T1000 (cell line): ENCODE measurements at places on chromosomes 7 and 10.

DNA sequence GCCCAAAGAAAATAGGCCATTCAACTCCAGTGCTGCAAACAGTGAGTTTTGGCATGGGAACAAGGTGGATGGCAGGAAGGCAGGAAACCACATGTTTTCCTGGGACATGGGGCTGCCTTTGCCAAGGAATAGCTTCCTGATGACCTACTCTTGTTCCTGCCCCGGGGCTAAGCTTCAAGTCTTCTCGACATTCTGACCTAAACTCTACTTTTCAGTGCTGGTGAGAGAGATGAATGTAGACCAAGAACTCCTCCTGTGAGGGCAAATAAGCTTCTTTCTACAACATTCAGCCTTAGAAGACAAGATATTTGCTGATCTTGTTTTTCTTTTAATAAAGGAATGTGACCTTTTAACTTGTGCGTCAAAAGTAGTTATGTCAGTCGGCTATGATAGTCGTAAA lies 199.0 kb downstream of the GPR37 start:
- peak; percentile 41 for DNase-seq

GRCh38 chr7:134992626-134993179 lies 6.4 kb downstream of the AGBL3 start:
- DNase-seq = no peak

- no peak for DNase-seq
Observed at GRCh38 chr10:6362879-6363278, 160.1 kb downstream of the PFKFB3 start.

GRCh38 chr7:37041461-37041860 lies 317.2 kb upstream of the AOAH start:
- no peak for DNase-seq

GRCh38 chr10:34260904-34261303 lies 554.2 kb downstream of the PARD3 start:
- DNase-seq = no peak

DNA sequence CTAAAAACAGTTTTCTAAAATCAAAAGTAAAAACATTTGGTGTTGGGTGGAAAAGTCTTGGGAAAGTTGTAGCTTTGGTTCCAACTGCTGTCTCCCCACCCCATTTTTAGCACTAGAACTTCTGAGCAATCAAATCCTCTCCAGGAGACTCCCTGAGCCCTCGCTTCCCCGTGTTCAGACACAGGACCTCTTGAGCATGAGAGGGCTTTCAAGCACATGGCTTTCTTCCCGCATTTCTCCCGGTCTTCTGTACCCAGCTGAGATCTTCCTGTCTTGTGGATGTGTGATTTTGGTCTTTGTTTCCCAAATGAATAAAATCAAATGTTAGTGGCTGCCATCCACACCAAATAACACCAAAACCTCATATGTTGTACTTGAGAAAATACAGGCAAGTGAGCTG lies 5.0 kb downstream of the CXCL12 start:
- DNase-seq = no peak

DNA sequence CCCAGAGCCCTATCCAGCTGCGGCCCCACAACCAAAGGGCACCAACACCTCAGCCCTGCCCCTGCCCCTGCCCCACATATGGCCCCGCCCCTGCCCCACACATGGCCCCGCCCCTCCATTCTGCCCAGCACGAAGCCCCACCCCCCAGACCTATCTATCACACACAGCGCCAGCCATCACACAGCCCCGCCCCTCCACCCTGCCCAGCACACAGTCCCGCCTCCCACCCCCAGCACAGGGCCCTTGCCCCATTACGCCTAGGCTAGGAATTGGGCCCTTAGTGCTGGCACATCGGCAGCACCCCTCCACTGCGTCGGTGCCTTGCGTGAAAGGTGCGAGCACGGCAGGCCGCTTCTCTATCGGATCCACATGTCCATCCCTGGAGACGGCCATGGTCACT lies 126.8 kb downstream of the MAD1L1 start:
- DNase-seq = no peak

GRCh38 chr10:78266741-78267469 lies 233.2 kb downstream of the RPS24 start:
- no peak for DNase-seq

GRCh38 chr10:101134299-101135127 lies 3.4 kb downstream of the TLX1 start:
- no peak for DNase-seq

DNA sequence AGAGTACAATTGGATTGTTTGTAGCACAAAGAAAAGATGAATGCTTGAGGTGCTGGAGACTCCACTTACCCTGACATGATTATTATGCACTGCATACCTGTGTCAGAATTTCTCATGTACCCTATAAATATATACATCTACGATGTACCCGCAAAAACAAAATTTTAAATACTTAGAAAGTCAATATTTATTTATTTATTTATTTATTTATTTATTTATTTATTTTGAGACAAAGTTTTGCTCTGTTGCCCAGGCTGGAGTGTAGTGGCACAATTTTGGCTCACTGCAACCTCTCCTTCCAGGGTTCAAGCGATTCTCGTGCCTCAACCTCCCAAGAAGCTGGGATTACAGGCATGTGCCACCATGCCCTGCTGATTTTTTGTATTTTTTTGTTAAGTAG lies 35.1 kb upstream of the EBF3 start:
- DNase-seq = no peak

DNA sequence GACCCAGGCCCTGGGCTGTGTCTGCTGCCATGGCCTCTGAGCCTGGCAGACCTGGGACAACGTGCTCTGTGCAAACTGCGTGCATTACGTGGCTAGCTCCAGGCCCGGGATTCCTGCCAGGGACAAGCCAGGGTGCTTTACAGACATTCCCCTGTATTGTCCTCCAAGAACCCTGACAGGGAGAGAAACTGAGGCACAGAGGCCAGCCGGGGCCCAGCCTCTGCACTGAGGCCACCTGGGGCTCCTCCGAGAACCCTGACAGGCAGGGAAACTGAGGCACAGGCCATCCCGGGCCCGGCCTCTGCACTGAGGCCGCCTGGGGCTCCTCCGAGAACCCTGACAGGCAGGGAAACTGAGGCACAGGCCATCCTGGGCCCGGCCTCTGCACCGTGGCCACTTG lies 64.9 kb downstream of the CFAP46 start:
- no peak for DNase-seq

GRCh38 chr7:130232209-130232608 lies 24.5 kb downstream of the SSMEM1 start:
- no peak for DNase-seq
